ENCODE measurements at places on chromosomes 16 and 17.

- DNase-seq: no peak
These were observed 245.9 kb downstream of the FTO start for GRCh38 chr16:53949715-53950410.

GRCh38 chr16:9437115-9437514, 345.7 kb downstream of the HAPSTR1 start:
- DNase-seq: no peak

DNA sequence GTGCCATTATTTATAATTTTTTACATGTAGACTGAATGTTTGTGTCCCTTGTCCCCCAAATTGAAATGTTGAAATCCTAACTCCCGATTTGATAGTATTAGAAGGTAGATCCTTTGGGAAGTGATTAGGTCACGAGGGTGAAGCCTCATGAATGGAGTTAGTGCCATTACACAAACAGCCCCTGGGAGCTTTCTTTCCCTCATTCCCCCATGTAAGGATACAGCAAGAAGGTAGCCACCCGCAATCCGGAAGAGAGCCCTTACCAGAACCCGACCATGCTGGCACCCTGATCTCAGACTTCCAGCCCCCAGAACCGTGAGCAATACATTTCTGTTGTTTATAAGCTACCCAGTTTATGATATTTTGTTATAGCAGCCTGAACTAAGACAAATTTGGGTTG, 143.2 kb downstream of the NPIPB5 start:
- no peak for DNase-seq

DNA sequence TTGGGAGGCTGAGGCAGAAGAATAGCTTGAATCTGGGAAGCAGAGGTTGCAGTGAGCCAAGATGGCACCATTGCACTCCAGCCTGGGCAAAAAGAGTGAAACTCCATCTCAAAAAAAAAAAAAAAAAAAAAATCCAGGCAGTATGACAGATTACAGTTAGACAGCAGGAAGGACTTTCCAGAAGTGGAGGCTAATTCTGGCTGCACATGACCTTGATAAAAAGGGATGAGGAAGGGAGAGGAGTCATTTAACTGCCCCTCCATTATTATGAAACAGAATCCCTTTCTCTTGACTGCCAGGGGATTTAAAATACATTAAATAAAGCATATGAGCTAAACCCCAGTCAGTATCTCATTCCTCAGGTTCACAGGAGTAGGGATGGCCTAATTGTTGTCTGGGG, 1.8 kb upstream of the ARHGAP23 start:
- no peak for DNase-seq

DNA sequence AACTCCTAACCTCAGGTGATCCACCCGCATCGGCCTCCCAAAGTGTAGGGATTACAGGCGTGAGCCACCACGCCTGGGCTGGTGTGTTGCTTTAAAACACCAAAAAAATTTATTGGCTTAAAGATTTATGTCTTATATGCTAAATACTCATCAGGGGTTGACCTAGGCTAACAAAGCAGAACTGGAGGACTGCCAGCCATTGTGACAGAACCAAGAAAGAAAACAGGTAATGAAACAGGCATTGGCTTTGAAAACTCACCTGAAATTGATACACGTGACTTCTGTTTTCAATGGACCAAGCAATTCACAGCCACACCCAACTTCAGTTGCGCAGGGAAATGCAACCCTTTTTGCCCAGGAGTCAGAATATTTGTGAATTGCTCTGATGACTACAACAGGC, 4.9 kb upstream of the PHAF1 start:
- DNase-seq: no peak

DNA sequence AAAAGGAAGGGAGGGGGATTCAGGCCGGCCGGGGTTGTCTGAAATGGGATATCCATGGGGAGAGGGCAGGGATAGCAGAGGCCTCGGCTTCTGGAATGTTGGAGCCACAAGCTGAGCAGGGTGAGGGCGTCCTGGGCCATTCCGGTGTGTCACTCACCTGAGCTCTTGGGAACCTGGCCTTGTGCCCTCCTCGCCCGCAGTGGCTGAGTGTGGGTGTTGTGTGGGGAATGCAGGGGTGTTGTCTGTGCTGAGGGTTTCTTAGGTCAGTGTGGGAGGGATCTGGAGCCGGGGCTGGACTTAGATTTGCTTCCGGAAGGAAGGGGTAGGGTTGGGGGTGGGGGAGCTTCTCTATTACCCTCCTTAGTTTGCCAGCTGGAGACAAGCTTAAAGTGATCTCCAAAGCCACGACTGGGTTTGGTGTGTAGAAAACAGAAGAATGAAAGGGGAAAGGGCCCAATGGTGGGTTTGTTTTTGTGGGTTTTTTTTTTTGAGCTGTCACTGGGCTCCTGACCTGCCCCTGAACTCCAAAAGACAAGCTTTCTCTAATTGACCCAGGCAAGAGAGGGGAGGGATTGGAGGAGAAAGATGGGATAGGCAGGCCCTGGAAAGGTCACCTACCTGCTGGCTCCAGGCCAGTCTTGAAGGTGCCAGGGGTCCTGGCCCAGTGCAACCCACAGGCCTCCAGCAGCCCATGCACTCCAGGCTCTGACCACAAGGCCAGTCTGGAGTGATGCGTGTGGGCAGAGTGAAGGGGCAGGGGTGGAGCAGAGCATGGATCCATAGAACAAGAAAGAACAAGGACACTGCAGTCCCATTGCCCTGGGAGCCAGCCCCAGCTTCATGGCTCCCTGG, at the start of gene SULT1A2:
Gene SULT1A2 (minus strand): TSS at position 211 of the 852 bp plus-strand sequence. CDS start 1,120 bp downstream, outside the sequence.
- DNase-seq: no peak

GRCh38 chr16:68480084-68480995, 32.0 kb upstream of the SMPD3 start:
- no peak for DNase-seq

GRCh38 chr17:70621566-70621965, 452.2 kb downstream of the KCNJ2 start:
- DNase-seq: no peak
